T-helper 1 cell (primary cell): ENCODE measurements at places on chromosomes 5 and 9.

DNA sequence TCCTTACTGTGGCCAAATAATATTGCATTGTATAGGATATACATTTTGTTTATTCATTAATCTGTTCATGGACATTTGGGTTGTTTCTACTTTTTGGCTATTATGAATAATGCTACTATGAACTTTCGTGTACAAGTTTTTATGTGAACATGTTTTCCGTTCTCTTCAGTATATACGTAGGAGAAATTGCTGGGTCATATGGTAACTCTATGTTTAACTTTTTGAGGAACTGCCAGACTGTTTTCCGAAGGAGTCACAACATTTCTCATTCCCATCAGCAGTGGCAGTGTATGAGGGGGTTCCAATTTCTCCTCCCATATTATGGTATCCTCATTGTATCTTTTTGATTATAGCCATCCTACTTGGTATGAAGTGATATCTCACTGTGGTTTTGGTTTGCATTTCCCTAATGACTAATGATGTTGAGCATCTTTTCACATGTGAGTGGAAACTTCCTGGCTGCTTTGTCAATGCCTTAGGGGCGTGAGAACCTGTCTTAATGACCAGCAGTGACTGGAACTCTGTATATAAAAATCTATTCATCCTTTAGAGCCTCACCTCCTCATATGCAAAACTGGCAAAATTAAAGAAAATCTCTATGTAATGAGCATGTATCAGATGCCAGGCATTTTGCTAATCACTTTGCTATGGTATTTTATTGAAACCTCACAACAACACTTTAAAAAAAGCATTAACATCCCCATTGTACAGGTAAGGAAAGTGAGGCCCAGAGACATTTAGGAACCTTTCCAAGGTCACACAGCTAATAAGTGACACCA lies 47.8 kb upstream of the TGFBR1 start:
- peak; percentile 78 for DNase-seq

DNA sequence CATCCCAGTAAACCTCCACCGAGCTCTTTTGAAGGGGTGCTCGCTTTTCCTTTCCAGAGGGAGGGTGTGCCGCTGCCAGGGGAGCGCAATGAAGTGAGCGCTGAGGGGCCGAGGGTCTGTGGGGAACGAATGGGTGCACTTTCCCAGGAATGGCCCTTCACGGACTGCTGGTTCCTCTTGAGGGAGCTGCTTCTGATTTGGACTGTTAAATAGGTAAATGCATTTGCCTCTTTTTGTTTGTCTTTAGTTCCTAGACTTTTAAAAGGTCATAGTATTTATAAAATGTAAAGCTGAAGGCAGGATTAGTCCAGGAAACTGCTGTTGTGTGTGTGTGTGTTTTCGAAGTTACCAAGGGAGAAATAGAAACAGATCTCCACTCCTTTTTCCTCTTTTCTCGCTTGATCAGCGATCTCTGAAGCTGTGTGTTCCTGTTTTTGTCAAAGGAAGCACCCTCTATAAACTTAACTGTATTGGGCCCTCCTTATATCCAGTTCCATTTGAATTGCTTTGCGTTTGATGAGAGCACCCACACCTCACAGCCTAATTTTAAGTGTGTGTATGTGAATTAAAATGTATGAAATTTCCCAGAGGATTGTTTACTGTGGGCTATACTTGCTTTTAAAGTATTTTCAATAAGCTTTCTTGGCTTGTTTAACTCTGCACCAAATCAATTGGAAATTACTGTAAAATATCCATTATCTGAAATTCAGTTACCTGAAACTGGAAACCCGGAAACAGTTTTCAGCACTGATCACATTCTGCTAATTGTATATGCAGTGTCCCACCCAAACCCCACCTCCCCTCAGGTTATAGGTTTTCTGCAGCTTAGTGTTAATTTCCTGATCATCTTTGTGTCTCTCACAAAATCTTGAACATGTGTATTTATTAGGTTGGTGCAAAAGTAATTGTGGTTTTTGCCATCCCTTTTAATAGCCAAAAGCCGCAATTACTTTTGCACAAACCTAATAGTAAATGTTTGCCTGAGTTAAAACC lies 966 bp downstream of the SNX2 start:
- no peak for DNase-seq

GRCh38 chr5:11734369-11734768 lies 169.9 kb downstream of the CTNND2 start:
- no peak for DNase-seq

DNA sequence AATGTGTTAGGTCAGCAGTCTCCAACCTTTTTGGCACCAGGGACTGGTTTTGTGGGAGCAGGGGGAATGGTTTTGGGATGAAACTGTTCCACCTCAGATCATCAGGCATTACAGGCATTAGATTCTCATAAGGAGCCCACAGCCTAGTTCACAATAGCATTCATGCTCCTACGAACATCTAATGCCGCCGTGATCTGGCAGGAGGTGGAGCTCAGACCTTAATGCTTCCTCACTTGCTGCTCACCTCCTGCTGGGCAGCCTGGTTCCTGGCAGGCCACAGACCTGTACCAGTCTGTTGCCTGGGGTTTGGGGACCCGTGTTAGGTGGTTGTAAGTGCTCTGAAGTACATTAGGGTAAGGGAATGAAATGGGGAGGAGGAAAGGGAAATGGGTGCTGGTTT lies 9.7 kb upstream of the CTNNA1 start:
- DNase-seq: no peak

DNA sequence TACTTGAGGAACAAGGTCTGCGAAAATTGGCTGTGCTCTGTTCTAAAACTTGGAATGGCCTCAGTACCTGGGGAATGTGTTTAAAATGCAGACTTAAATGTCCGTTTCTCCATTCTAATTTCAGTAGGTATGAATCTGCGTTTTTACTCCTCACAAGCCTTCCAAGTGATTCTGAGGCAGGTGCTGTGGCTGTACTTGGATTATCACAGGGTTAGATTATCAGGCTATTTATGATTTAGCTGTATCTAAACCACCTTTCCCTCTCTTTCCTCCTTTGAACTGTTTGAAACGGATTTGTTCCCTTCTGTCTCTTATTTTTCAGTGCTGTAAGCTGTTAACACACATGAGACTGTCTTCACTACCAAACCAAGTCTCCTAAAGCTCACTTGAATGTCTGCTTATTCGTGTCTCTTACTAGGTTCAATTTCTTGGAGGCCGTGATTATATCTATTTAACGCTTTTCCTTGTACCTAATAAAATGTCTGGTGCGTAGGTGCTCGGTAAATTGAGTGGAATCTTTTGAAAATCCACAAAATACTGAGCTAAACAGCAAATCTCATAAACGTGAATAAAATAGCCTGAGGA lies 714 bp upstream of the CETN3 start:
- no peak for DNase-seq

DNA sequence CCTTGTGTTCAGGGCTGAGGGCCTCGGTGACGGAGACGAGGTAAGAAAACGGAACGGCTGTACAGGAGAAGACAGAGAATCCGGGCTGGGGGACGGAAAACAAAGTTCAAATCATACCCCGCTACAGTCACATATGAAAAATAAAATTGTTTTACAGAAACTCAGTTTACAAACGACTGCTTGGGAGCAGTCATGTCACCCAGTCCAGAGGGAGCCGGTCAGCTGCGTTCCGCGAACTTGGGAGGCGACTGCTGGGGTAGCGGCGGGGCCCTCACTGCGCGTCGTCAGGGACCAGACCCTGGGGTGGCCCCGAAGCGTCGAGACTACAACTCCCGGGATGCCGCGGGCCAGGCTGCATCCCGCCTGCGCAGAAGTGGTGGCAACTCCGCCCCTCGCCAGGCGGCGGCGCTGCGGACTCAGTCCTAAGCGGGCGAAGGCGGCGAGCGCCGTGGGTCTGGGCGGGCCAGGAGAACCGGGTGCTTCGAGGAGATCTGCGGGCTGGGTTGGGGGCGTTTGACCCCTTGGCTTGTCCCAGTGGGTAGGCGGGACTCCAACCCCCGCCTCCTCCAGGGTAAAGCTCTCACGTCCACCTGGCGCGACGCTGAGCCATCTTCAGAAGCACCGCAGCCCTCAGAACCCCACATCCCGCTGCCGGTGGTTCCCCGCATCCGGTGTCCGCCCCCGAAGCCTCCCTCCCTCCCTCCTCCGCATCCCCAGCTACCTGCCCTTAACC lies 4.0 kb downstream of the SIT1 start:
- DNase-seq: peak; percentile 87

- DNase-seq: no peak
Measured at GRCh38 chr9:123509646-123510045, 153.6 kb downstream of the CRB2 start.

- no peak for DNase-seq
Measured at GRCh38 chr5:149895416-149896345, 48.9 kb downstream of the PDE6A start.

- no peak for DNase-seq
Measured at GRCh38 chr9:100099722-100100042, 639 bp downstream of the INVS start.

DNA sequence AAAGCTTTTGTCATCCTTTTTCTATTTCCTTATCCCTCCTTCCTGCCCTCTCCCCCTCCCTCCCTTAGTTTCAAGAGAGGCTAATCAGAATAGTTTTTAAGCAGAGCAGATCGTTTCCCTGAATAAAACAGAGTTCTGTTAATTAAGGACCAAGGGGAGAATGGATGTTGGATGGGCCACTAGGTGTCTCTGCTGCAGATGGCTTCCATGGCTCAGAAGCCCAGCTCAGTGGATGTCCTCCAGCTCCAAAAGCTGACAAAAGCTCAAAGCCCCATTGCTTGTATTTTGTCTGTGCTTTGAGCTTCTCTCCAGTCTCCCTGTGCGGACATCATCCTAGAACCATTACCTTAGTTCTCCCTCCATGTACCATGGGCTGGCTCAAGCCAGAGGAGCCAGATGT lies 21.0 kb upstream of the NPR3 start:
- no peak for DNase-seq

DNA sequence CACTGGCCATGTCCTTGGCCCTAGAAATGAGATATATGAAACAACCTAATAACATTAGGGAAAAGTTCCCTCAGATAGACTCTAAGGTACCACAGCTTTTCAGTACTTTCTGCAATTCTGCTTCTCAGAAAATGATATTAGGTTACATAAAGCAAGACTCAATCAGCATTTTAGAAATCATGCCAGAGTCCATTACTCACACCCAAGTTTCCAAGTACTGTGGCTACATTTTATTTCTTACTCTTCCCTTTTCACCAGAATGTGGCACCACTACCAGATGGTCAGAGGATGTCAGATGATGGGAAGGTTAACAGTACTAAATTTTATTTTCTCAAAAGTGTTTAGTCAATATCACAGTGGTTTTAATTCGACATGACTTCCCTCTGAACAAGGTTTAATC lies 217.2 kb downstream of the MLLT3 start:
- DNase-seq: no peak

DNA sequence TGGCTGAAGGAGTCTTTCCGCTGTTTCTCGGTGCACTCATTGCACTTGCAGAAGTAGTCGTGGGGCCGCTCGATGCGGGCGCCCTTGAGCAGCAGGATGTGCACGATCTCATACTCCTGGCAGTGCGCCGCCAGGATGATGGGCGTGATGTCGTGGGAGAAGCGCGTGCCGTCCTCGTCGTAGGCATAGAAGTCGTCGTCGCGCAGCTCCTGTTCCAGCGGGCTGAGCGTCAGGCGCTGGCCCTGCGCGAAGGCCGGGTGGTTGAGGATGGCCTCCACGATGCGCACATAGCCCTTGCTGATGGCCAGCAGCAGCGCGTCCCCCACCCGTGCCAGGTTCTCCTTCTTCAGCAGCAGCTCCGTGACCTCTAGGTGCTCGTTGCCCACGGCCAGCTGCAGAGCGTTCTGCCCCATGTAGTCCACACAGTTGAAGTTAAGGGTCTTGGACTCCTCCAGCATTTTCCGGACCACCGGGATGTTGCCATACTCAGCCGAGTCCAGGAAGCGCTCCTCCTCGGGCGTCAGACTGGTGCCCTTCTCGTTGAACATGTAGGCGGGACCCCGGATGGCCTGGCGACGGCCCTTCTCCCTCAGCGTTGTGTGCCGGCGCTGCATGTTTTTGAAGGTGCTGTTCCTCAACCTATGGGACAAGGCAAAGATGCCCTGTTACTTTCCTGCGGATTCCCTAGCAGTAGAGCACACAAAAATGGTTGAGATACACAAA lies 8.4 kb downstream of the TRPC7 start:
- no peak for DNase-seq

DNA sequence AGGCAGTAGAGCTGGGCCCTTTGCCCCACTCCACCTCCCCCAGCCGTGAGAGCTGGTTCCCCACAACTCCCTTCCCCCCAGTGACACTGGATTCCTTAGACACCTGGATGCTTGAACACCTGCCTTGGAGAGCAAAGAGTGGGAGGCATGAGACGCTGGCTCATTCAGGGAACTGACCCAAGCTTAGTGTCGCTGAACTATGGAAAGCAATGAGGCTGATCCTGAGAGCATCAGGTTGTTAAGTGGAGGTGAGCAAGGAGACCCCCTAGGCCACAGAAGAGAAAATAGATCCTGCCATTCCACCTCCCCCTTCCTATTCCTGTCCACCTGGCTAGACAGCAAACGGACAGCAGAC lies 2.0 kb downstream of the CCL19 start:
- no peak for DNase-seq

- DNase-seq: no peak
Measured at GRCh38 chr5:58764199-58764598, 181.3 kb downstream of the RAB3C start.
